ENCODE measurements at places on chromosomes 1 and 21.

DNA sequence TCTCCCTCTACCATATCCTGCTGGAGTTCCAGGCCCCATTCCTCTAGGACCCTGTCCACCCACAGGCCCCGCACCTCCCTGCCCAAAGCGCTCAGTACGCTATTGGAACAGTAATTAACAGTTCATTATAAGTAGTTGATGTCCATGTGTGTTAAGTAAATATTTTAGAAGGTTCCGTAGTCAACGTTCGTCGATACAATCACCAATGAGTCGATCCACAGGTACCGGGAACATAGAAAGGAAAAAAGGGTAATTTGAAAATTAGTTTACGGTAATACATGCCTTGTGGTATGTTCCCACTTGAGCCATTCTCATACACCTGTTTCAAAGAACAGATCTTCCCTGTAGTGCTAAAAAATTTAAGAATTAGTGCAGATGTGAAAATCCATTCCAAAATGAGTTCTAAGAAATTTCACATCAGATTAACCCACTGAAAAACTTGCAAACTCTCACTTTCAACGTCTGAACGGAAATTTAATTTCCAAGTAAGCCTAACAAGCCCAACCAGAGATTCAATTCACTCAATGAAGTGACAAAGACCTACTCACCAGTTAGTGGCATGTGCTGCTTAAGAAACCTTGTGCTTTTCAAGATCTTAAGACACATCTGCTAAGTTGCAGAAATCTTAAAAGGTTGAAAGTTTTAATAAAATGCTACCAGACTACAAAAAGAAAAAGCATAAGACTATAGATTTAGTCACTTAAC lies 8.3 kb downstream of the SFPQ start:
- no peak for DNase-seq

DNA sequence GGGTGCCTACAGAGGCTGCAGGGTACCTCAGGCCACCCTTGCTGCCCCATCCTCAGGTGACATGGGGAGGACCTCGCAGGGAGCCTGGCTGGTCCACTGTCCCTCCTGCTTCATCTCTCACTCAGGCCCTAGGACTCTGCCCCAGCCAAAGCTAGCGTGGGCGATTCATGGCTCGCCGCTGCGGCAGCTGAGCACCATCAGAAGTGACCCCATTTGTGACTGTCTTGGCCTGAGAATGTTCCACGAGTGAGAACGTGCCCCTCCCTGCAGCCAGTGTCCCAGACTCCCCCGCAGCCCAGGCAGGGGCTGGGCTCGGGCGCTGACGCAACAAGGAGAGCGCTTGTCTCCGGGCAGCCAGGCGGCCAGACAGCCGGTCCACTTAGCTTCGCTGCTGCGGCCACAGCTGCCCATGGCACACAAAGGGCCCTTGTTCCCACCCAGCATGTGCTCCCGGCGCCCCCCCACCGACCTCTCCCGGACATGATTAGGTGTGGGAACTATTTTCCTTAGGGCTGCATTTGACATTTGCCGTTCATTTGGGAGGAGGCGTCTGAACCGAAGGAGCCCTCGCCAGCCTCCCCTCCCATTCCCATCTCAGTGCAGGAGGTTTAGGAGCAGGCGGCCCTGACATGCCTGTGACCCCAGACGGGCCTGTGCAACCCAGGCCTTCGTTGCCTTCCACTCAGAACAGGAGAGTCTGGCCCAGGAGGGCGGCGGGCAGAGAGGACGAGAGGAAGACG lies 19.3 kb upstream of the POFUT2 start:
- no peak for DNase-seq

DNA sequence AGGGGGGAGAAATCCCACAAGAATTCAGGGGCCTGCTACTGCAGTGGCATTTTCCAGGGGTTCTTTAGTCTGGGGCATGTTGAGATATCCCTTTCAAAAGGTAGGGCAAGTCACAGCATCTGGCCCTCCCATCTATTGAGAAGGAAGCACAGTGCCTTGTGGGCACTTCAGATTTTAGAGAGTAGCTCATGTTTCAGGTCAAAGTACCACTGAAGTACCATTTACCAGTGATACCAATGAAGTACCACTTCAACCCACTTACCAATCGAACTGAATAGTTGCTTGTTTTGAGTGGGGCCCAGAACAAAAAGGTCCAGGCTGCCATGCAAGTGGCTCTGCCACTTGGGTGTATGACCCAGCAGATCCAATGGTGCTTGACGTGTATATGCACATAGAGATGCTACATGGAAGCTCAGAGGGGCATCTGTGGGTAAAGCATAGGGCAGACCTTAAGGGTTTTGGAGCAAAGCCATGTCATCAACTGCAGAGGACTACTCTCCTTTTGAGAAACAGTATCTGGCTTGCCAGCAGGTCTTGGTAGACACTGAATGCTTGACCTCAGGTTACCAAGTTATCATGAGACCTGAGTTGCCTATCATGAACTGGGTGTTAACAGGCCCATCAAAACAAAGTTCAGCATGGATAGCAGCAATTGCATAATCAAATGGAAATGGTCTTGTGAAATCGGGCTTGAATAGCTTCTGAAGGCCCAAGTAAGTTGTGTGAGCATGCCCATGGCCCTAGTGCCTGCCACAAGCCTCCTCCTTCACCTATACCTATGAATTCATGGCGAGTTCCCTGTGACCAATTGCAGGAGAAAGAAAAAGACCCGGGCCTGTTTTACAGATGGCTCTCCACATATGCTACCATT lies 23.5 kb downstream of the PLA2G2D start:
- no peak for DNase-seq

DNA sequence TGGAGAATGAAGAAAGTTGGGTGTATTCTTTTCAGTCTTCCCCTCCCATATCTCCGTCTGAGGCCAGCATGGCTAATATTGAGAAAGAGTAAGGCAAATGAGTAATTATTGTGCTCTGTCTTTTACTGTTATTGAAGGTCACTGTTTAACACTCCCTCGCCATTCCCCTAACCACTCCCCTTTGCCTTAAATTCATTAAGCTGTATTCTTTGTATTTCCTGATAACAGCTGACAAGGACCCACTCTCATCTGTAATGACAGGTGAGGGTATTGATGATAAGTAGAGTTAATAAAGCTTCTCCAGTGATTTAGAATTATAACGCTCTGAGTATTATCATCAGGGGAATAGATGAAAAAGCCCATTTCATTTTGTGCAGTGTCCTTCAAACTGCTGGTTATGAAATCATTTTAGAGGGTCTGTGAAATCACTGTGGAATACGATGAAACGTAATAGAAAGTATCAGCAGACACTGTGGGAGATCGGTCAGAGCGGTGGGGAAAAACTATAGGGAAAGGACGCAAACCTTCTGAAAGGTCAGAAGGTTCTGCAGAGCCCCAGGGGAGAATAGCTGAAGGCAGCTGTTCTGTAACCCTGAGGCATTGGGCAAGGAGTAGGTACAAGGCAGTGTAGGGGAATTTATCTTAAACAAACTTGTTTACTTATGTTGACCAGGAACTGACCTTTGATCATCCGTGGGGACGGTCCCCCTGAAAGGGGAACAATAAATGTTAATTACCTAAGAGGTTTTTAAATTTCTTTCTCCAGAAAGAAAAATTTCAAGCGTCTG lies 46.3 kb upstream of the CACYBP start:
- no peak for DNase-seq
